ENCODE measurements at places on chromosomes 4 and X.

DNA sequence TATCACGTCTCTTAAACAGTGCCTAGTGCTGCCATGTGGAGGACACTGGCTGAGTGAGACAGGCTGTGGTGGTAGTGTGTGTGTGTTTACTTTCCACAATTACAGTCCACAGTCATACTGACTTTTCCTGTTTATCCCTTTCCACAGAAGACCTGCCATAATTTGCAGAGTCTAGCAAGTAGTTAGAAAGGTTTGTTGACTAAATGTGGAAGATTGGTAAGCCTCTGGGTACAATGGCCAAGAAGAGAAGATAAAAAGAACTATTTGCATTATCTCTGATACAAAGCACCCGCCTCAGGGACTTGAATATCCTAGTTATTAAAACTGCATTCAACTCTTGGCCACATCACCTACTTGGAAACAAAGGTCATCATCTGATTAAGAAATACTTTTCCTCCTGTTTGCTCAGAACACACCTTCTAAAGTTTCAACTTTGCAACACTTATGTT is 89.1 kb downstream of the FAM13A start:
- no peak for DNase-seq

DNA sequence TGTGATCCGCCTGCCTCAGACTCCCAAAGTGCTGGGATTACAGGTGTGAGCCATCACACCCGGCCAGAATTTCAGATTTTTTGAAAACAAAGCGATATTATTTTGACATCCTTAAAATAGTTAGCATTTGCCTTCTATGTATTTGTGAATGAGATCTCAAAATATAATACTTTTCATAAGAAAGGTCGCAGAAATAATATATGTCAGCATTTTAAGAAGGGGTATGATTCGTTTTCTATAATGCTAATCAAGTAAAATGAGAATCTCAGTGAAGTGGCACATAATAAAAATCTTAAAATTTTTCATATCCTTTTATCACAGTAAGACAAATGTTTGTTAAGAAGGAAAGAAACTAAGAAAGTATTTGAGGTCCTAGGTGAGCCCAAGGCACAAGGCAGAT is 52.2 kb downstream of the GRSF1 start:
- DNase-seq = no peak

GRCh38 chrX:110066488-110067225 is 63.7 kb downstream of the TMEM164 start:
- no peak for DNase-seq

DNA sequence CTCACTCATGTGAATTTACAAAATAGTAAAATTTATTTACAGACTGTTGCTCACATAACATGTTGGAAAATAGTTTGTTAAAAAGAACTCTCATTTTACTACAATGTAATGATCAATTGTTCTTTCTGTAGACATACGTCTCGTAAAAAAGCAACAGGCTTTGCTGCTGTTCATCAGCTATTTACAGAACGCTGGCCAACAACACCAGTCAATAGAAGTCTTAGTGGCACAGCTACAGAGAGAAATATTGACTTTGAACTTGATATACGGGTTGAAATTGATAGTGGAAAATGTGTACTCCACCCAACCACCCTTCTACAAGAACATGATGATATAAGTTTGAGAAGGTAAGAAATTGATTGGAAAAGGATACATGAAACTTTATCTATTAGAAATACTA is 47.6 kb upstream of the ADAD1 start:
- DNase-seq = no peak

GRCh38 chr4:189136462-189136861 is 804.2 kb upstream of the FRG1 start:
- no peak for DNase-seq
